ENCODE measurements at places on chromosomes 4 and X. TPM values are rescaled to one million over a fixed set of nuclear protein-coding genes. Genes with fewer than 3 reads are reported as not detected.

DNA sequence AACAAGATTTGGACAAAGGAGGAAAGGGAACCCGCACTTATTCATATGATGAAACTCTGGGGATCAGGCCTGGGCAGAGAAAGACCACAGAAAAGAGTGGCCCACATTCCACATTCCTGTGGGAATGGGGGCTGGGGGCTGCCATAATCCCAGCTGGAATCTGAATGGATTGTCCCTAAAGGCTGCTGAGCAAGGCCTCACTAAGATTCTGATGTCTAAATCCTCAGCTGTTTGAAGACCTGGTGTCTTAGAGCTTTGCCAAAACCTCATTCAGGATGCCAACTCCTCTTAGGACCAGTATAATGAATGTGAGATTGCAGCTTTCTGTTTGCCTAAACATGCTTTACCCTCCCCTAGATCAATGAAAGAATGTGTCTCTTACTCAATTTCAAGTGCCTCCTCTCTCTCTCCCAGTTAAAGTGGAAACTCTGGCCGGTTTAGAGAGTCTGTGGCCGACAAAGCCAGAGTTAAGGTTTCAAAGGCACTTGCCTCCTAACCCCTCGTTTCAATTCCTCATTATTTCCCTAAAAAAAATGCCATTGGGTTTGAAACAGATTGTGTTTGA, 33.3 kb upstream of the GPC4 start:
- no peak for DNase-seq

GRCh38 chr4:76987153-76987591, 37.6 kb downstream of the SEPTIN11 start:
- no peak for DNase-seq

- DNase-seq = no peak
Observed at GRCh38 chrX:20664774-20665173, 398.1 kb upstream of the RPS6KA3 start.

DNA sequence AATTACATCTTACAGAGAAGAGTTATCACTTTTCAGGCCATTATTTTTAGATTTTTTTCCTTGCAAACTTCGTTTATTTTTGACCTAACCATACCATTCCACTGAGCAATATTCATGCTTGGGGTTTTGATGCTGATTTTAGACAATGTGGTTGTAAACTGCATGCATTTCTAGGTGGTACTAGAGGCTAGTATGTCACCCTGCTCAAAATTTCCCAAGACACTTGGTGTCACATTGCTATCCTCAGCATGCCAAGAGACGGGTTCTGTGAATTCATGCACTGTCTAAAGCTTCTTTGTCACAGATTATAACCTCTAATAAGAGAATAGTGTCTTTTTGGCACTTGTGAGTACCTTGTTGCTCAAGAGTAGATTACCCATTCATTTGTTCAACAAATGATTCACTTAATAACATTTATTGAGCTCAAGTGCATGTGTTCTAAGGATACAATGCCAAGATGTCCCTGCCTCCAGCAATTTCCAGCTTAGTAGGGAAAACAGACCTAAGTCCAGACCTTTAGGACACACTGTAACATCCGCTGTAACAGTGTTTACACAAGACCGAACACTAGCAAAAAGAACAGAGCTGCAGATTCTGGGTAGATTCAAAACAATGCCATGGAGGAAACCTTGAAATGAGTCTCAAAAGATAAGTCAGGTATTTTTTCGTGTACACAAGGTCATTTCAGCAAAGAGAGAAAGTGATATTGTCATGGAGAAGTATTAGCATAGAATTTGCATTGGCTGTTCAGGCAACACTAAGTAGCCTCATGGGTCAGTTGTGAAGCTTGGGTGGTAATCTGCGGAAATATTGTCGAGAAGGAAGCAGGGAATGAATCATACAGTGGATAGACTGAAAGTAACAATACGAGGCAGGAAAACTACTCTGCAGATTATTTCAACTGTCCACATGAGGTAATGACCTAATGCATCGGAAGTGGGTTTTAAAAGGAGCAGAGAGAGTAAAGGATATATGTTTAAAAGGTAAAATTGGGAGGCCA, 515.1 kb upstream of the ZFP42 start:
- DNase-seq = no peak

- DNase-seq = no peak
Observed at GRCh38 chrX:155745792-155746191, 133.0 kb upstream of the TMLHE start.

DNA sequence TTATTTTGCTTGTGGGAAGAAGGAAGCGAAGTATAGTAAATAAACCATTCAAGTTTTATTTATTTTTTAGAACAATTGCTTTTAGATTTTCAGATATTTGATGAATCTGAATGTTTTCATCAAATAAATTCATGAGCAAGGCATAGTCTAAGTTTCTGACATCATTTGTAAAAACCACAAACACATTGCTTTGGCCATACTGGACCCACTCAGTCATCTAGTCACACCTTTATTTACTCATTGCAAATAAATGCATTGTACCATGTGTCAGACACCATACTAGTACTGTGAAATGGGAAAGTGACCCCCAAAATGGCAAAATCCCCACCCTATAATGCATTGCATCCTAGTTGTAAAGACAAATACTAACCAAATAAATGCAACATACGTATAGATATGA, 449.1 kb upstream of the SMIM31 start:
- DNase-seq = no peak

DNA sequence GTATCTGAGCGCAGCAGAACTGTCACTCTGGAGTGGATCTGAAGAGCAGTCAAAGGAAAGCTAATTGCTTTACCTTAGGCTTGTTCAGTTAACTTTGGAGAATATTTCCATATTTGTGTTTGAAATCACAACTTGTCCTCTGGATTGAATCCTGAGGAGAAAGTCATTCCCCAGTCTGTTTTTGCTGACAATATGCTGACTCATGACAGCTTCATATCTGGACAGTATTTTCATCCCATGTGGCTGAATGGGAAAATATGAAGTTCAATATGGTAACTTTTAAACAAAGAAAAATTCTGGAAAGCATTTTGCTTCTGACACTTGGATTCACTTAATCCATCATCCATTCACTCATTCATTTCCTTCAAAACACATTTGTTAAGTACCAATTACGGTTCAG, 46.3 kb upstream of the MAGEC3 start:
- DNase-seq = no peak

DNA sequence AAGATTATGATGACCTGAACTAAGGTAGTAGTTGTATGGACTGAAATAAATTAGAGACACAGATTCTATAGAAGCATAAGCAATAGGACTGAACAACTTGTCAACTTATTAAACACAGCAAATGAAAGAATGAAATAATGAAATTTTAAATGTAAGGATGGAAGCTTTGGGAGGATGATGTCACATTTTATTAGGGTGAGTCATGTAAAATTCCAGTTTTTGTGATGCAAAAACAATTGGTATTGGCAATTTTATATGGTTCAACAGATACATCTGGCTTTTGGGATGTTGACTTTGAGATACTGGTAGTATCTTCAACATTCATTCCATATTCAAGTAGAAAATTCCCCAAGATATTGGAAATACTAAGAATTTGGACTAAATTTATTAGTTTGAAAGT, 72.7 kb upstream of the IL15 start:
- DNase-seq = no peak

DNA sequence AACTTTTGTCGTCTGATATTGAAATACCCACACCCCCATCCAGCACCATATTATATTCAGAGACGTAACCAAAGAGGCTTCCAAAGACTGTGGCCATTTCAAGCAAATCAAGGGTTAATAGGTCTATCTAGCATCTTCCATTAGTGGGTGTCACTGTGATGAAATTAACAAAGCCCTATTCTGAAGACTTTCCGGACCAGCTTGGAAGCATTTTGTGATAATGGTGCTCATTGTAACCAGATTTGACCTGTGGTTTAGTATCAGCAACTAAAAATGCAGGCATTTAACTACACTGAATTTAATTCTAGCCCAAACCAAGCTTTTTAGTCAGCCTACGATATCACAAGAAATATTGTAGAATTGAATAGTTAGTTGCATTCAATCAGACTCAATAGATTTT, 309.7 kb upstream of the TENM3 start:
- no peak for DNase-seq

NAT8L gene
- polyA plus RNA-seq = 8.2 TPM

TAB3 gene
- polyA plus RNA-seq = 12.2 TPM

All from A549 (cell line).